ENCODE measurements at places on chromosomes 1 and 21.

GRCh38 chr1:200925831-200926230 is 31.1 kb downstream of the INAVA start:
- no peak for DNase-seq

- DNase-seq: no peak
These were observed 313.9 kb downstream of the BARHL2 start for GRCh38 chr1:90402893-90403849.

DNA sequence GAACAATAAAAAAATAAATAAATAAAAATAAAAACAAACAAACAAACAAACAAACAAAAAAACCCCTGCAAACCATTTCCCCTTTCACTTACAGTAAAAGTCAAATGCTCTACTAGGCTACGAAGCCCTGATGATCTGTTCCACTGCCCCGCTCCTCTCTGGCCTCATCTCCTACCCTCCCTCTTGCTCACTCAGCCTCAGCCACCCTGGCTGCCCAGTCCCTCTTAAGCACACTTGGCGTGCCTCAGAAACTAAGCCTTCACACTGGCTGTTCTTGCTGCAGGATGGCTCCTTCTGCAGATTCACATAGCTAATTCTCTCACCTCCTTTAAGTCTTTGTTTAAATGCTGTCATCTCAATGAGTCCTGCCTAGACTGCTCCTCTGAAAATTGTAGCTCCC is 30.8 kb upstream of the UHMK1 start:
- peak; percentile 25 for DNase-seq

- DNase-seq: no peak
These were observed 498 bp upstream of the CLCA2 start for GRCh38 chr1:86423473-86423872.

DNA sequence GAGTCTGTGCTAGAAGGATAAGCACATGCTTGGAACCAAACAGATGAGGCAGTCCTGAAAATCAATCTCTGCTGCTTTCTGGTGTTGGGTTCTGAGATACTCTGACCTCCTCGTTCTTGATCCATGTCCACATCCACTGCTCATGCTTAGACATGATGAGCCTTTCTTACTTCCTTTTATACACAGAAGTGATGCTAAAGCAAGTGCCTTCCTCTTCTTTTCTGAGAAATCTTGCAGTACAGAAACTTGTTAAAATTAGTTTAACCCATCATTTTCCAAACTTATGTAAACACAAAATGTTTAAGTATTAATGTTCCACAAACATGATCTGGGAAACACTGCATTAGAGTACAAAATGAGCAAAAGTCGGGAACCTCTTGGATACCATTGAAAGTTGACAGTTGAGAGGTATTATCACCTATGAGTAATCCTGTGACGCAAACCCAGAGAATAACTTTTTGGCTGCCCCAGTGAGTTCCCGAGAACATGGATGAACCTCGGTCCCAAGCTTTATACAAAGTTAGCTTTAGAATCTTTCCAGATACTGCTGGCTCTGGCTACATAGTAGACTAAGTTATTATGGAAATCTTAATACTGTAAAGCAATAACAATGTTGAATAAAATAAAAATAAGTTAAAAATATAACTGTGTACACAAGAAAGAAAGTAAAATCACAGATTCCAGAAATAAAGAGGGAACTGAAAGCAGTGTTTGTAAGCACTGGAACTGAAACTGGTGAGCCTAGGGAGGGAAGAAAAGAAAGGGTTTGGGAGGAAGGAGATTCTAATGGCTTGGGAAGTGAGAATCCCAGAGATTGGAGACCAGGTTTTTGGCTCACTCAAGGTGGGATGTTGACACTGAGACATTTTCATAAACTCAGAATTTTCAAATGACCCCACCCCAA is 429.3 kb upstream of the RUNX1 start:
- DNase-seq: no peak

GRCh38 chr1:25086518-25087079 is 145.7 kb downstream of the SYF2 start:
- DNase-seq: no peak

DNA sequence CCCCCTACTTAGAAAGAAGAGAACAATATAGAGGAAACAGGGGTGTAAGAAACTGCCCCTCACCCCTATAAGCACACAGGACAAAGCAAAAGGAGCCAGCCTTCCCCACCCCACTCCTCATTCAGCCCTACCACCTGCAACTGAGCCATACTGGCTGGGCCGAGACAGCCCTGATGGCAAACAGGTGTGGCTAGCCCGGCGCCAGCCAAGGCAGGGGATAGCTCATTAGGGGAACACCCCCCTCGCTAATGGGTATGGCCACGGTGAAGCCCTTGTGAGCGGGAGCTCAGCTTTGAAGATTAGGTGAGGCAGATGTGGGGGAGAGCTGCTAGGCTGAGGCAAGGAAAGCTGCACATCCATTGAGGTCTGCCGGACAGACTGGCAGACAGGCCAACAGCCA is 65.5 kb downstream of the ERI3 start:
- DNase-seq: no peak

- no peak for DNase-seq
These were observed 100.9 kb upstream of the MARK1 start for GRCh38 chr1:220426989-220427388.

- no peak for DNase-seq
These were observed 9.2 kb downstream of the POU2F1 start for GRCh38 chr1:167229719-167230385.

GRCh38 chr1:47187231-47187925 is 2.5 kb downstream of the PDZK1IP1 start:
- no peak for DNase-seq

DNA sequence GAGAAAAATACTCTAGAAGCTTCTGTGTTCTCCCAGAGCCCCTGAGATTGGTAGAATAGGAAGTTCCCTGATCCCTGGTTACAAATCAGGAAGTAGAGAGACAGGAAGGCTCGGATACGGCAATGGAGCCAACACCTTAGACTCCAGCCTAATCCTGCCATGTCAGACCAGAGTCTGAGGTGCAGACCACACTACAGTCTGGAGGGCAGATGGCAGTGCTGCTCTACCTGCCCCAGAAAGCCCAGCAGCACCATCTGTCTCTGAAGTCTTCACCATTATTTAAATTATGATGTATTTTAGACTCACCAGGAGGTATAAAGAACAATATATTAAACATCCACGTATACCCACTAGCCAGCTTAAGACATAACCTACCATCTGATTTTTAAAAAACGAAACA is 93.0 kb downstream of the MTR start:
- peak; percentile 80 for DNase-seq

GRCh38 chr1:167668108-167668507 is 38.1 kb downstream of the RCSD1 start:
- DNase-seq: no peak

- no peak for DNase-seq
These were observed 5.4 kb downstream of the UBR4 start for GRCh38 chr1:19204446-19205266.

DNA sequence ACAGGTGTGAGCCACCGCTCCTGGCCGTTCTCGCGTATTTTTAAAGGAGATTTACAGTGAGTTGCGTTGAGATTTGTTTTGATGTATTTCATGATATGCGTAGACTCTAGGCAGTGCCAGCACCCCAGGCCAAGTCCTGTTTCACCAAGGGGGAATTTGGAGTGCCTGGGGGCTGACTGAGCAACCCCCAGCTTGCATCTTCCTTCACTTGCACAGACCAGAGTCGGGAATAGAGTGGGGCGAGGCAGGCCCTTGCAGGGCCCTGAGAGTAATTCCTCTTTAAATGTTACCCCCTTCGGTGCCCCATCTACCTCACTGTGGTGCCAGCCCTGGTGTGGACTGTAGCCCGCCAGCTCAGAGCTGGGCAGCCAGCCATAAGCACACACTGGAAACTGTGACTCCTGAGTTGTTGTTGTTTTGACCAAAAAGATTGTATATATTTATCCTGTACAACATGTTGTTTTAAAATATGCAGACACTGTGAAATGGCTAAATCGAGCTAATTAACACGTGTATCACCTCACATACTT is 269.5 kb downstream of the NPHP4 start:
- no peak for DNase-seq

GRCh38 chr1:205567716-205568115 is 63.2 kb downstream of the CDK18 start:
- no peak for DNase-seq

DNA sequence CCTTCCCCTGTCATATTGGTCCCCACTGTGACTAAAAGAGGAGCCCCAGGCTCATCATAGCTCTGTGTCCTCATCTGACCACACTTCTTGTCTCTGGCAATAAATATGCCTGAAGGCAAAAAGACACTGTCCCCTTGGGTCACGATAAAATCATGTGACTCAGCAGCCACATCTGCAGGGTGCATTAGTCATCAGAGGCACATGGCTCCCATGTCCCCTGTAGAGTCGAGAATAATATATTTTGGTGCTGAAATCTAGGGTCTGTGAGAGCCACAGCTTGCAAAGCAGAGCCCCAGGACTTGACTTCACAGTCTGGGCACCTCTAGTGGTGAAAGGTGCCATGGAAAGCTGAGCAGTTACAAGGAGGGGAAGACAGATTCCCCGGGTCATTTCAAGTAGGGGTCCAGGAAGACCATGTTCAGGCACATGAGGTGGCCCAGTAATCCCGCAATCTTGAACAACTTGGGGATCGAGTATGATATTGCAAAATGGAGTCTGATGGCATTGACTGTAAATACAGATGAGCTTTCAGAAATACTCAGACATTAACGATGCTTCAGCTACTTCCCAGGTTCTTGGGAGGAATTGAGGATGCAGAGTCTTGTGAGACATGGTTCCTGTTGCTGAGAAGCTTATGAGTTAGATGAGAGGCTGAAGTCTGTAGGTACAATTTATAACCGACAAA is 68.6 kb downstream of the SLC35F3 start:
- no peak for DNase-seq

DNA sequence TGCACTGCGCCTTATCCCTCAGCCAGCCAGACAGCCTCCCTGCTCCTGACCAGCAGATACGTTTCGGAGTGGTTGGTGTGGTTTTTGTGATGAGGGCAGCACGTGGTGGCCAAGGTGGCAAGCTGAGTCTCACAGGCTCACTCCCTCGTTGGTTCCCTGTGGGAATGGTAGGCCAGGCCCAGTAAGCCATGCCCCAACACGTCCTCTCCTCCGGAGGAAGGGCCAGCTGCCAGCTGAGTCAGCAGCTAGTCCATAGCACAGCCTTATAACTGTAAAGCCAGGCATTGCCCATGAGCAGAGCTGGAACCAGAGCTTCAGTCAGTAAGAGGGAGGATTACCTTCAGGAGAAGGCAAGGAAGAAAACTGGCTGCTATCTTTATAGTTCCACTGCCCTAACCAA is 29.5 kb downstream of the SZRD1 start:
- DNase-seq: no peak

GRCh38 chr1:44113095-44113609 is 5.5 kb upstream of the KLF17 start:
- DNase-seq: no peak

DNA sequence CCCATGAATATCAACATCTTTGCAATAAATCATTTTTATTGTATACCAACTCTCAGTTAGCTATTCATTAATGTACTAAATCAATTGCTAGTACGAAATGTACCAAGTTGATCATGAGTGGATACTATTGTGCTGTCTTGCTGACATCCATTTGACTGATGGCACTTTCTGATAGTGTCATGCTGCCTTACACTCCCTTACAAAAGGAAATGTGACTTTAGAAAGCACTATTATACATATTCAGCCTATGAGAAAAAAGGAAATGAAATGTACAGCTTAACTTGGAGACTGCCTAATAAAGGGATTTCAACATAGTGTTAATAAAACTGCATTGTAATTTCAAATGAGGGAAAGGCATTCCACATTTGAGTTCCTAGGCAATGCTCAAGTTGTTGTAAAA is 52.2 kb downstream of the PLA2G4A start:
- no peak for DNase-seq

DNA sequence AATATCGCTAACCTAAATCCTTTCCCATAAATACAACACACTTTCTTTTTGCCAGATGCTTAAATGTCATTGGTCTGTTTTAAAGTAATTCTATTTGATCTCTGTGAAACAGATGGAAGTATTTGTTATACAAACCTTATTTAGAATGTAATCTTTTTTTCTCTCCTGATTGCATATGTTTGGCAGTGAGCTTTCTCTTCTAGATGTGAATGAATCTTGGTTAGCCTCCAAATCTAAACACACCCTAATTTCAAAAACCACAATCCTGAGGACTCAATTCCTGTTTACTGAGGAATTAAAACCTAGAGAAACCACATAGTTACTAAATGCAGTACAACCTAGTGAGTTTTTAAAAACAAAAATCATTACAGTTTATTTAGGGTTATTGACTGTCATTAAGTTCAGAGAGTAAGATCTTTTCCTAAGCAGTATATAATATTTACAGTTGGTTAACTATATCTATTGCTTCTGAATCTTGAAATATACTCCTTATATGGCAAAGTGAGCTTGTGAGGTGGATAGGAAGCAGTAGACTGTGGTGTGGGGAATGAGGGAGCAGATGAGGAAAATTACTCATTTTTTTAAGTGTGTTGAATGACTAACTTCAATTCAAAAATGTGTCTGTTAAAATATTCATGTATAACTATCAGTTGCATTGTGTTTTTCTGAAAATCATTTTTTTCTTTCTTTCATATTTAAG is 218.7 kb downstream of the FMN2 start:
- DNase-seq: no peak

Data from NCI-H524 treated with DMSO at 0.1 percent for 48 hours (cell line).